ENCODE measurements at places on chromosomes 3 and 15. TPM values are rescaled to one million over a fixed set of nuclear protein-coding genes. Genes with fewer than 3 reads are reported as not detected.

EPHA6 gene
- 0.14 TPM for total RNA-seq

TGM4 gene
- total RNA-seq = 0.12 TPM

KBTBD13 gene
- not detected for total RNA-seq

TOMM70 gene
- total RNA-seq = 42.6 TPM

RARRES1 gene
- 6.8 TPM for total RNA-seq

FSIP1 gene
- total RNA-seq = 1.6 TPM

PARP9 gene
- total RNA-seq = 5.8 TPM

CCR8 gene
- total RNA-seq = not detected

BUB1B gene
- 25.8 TPM for total RNA-seq

CPEB1 gene
- total RNA-seq = 3.3 TPM

POTEB3 gene
- total RNA-seq = not detected

SPINT1 gene
- 0.82 TPM for total RNA-seq

ITIH1 gene
- total RNA-seq = not detected

MELTF gene
- total RNA-seq = 63.0 TPM

NIPA2 gene
- 112 TPM for total RNA-seq

SH2D7 gene
- not detected for total RNA-seq

ZNF80 gene
- not detected for total RNA-seq

OR5K2 gene
- total RNA-seq = not detected

STRC gene
- total RNA-seq = not detected

PIERCE2 gene
- 4.1 TPM for total RNA-seq

ATP2B2 gene
- total RNA-seq = 0.08 TPM

MINDY2 gene
- total RNA-seq = 4.8 TPM

CLDN16 gene
- 0.03 TPM for total RNA-seq

INTS14 gene
- 55.9 TPM for total RNA-seq

SPRED1 gene
- 9.6 TPM for total RNA-seq

ISLR2 gene
- total RNA-seq = 0.18 TPM

ZNF860 gene
- total RNA-seq = 1.1 TPM

RNU5B-1 gene
- not detected for total RNA-seq

RASA2 gene
- total RNA-seq = 7.5 TPM

TMEM266 gene
- 0.25 TPM for total RNA-seq

HCLS1 gene
- total RNA-seq = 0.08 TPM

NR2E3 gene
- 0.31 TPM for total RNA-seq

LSMEM2 gene
- 0.10 TPM for total RNA-seq

CLDN18 gene
- not detected for total RNA-seq

CNTN6 gene
- not detected for total RNA-seq

GOLGA8N gene
- 1.3 TPM for total RNA-seq

LYZL4 gene
- total RNA-seq = not detected

HYAL1 gene
- 0.43 TPM for total RNA-seq

SEC22A gene
- 17.0 TPM for total RNA-seq

XIRP1 gene
- total RNA-seq = 0.14 TPM

C3orf20 gene
- 0.08 TPM for total RNA-seq

MCF2L2 gene
- 0.13 TPM for total RNA-seq

IGF1R gene
- 38.2 TPM for total RNA-seq

A4GNT gene
- not detected for total RNA-seq

CFAP92 gene
- total RNA-seq = not detected

GATA2 gene
- total RNA-seq = 3.7 TPM

LRRC31 gene
- not detected for total RNA-seq

COLQ gene
- total RNA-seq = 0.29 TPM

IL16 gene
- not detected for total RNA-seq

CDHR4 gene
- total RNA-seq = 0.17 TPM
